Stimulated activated CD4-positive, alpha-beta T cell treated with anti-CD3 and anti-CD28 coated beads, Interleukin-1b, Interleukin-23, amount 100 ng/mL, for 24 hours (primary cell): ENCODE measurements at places on chromosomes 1 and 21.

DNA sequence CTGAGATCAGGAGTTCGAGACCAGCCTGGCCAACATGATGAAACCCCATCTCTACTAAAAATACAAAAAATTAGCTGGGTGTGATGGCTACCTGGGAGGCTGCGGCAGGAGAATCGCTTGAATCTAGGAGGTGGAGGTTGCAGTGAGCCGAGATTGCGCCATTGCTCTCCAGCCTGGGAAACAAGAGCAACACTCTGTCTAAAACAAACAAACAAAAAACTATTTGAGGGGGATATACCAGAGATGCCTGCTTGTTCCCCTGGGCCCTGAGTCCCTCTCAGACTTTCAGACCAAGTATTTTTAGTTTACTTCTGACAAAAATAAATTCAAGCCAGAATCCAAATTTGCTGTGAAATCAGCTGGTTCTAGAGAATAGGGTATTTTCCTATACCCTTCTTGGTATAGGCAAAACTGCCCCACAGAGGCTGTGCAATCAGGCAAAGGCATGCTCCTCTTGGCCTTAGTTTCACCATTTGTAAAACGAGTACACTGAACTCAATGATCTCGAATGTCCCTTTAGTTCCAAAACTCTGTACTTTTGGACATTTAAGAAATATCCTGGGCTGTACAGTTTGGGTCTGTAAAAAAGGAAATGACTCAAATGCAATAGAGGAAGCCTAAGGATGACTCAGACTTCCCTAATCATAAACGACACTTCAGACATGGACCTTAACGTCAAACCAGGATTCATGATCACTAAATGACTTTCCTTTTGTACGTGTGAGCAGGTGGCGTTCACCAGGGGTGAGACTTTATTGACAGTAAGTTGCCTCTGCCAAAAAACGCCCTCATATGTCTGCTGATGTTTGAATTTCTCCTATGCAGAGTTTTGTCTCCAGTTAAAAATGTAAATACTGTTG, 16.1 kb downstream of the ENSA start:
- DNase-seq: no peak

DNA sequence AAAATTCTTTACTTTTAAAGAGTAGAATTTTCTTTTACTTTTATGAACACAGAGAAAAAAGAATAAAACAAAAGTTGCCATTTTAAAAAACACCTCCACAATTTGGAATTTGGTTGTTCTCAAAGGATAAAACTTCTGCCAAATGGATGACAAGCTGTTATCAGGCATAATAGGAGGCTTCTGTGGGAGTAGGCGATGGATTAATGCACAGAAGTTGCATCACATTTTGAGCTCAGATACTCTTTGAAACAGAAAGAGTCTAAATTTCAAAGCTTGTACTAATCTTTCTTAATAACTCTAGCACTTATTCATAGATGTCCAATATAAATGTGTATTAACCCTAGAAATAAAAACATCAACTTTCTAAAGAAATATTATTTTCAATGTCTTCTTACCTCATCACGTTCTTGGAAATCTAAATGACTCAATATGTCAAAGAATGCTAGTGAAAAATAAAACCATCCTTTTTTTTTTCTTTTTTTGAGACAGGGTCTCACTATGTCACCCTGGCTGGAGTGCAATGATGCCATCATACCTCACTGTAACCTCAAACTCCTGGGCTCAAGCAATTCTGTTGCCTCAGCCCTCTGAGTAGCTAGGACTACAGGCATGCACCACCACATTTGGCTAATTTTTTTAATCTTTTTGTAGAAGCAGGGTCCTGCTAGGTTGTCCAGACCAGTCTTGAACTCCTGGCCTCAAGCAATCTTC, 112.8 kb upstream of the USP25 start:
- DNase-seq: no peak

GRCh38 chr1:86705665-86705985, 1.2 kb downstream of the SH3GLB1 start:
- DNase-seq: no peak

- no peak for DNase-seq
These were observed 7.3 kb downstream of the IER5 start for GRCh38 chr1:181095763-181096184.

DNA sequence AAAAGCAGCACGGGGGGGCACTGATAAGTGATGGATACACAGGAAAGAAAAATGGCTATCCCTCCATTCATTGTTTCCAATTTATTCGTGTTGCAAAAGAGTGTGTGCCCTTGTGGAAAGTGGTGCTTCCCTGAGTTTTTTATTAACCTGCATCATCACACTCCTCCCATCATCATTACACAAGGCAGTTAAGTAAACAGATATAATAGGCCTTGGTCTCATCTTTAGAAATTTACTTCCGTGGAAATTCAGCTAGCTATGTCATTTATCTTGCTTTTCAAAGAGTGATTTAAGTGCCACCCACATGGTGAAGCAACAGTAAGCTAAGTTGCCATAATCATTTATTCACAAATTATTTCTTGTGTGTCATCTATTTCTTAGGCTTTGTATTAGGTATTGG, 473.3 kb downstream of the NEGR1 start:
- DNase-seq: no peak

DNA sequence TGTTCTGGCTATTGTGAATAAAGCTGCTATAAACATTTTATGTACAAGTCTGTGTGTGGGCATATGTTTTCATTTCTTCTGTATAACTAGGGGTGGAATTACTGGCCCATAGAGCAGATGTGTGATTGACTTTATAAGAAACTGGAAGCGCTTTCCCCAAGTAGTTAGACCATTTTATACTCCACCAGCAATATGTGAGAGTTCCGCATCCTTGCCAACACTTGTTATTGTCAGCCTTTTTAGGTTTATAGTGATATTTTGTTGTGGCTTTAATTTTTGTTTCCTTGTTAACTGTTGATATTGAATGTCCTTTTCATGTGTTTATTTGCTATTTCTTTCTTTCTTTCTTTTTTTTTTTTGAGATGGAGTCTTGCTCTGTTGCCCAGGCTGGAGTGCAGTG, 9.4 kb downstream of the MAN1C1 start:
- no peak for DNase-seq

DNA sequence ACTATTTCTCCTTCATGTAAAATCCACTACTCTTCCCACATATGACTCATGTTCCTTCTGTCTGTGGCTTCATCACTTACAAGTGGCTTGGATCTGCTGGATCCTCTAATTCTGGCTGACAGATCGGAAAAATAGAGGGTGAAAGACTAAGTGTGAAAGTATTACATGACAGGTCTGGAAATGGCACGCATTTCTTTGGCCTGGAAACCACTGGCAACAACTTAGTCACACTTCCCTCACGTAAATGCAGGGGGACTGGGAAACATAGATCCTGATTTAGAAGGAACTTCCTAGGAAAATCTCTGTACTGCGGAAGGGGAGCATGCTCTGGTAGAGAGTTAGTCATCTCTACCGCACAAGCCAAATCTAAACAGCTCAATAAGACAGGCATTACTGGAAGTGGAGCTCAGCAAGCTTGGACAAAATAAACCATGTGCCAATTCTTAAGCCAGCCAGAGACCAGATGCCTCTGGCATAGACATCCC, 305.4 kb upstream of the PTBP2 start:
- no peak for DNase-seq

- no peak for DNase-seq
These were observed 48.2 kb downstream of the ARHGEF10L start for GRCh38 chr1:17587693-17588047.

DNA sequence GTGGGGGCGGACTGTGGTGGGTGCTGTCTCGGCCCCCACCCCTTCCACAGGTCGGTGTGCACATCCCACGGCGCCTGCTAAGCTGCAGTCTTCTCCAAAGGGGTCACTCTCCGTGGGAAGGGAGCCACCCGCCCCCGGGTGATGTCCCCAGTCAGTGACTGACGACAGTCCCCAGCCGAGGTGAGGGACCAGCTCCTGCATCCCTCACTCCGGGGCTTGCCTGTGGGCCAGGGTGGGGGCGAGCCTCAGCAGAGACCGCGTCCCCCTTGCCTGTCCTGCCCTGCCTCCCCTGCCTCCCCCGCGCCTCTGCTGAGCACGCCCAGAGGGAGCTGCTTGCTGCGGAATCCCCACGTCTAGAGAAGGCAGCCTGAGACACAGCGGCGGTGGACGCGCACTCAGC, 35.9 kb upstream of the PDE9A start:
- no peak for DNase-seq

DNA sequence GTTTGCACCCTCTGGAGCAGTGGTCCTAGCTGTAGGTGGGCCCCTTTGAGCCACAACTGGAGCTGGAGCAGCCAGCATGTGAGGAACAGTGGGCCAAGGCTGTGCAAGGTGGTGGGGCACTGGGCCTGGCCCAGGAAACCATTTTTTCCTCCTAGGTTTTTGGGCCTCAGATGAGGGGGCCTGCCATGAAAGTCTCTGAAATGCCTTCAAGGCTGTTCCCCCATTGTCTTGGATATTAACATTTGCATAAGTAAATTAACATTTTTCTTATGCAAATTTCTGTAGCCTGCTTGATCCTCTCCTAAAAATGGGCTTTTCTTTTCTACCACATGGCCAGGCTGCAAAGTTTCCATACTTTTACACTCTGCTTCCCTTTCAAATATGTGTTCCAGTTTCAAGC, 212.0 kb downstream of the NTNG1 start:
- DNase-seq: no peak

- DNase-seq: no peak
These were observed 929 bp downstream of the SUMO3 start for GRCh38 chr21:44816761-44817505.

GRCh38 chr1:217275655-217276398, 355.1 kb downstream of the GPATCH2 start:
- DNase-seq: no peak

- DNase-seq: no peak
These were observed 20.3 kb downstream of the TGFB2 start for GRCh38 chr1:218365226-218365999.

- DNase-seq: no peak
These were observed 37.6 kb downstream of the DIPK1A start for GRCh38 chr1:92923664-92924063.

DNA sequence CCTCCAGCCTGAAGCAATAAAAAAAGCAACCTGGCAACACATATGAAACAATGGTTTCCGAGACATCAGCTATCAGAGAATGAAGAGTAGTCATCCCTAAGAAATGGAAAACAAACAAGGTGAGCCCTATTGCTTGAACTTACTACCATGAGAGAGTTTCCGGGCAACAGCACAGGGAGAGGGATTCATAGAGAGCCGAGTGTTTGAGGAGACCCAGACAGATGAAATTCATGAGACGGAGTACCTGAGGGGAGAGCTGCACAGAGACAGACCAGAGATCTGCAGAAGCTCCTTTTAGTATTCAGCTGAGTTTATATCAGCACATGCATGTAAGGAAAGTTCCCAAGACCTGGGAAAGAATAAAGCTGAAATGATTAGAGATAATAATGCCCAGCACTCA, 19.8 kb downstream of the CRB1 start:
- no peak for DNase-seq

DNA sequence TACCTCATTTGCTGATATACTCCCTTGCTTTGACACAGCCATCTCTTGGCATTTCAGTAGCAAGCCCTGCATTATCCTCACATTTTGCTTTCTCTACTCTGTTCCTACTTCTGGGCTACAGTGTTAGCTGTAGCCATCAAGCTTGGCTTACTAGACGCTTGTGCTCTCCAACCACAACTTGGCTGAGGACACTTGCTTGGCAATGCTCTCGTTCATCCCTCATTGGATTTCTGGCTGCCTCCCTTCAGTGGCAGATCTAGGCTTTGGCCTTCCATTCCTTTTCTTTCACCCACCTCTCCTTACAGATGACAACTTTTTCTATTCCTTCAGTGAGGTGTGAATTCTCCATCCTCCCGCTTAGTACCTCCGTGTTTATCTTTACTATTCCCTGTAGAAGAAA, 428.7 kb upstream of the LRRC7 start:
- no peak for DNase-seq

DNA sequence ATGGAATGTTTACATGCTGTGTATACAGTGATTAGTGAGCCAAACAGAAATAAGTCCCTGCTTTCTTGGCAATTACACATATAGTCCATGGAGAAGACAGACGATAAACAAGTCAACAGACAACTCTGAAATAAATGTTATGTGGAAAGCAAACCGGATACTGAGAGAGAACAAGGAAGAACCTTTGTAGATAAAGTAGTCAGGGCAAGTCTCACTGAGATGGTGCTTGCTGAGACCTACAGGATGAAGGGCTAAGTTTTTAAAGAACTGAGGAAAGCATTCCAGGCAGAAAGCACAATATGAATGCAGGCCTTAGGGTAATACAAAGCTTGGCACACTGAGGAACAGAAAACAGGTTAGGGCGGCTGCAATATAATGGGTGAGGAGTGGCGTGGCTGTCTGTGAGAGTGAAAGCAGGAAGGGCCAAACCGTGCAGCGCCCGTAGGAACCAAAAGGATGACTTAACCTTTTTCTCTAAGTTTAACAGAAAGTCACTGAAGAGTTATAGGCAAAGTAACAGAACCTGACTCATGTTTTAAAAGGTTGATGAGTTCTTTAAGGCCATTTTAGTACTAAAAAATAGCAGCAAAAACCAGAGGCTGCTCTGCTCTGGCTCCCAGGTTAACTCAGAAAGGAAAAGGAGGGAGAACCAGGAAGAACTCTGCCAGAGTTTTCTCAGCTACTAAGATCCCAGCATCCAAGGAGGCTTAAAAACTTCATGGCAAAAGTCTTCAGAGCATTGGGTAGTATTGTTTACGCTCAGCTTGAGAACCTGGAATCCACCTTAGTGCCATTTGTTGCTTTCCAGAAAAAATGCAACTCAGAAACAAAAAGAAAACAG, 8.7 kb upstream of the TTF2 start:
- no peak for DNase-seq
